ENCODE measurements at places on chromosomes 16 and 17.
A peak's percentile ranks its signal among the peaks of the same experiment; 100 is the strongest.

GRCh38 chr16:14564861-14565687 is 65.0 kb downstream of the PARN start:
- no peak for DNase-seq

- no peak for DNase-seq
Observed at GRCh38 chr16:27803775-27804549, 254.0 kb downstream of the KATNIP start.

DNA sequence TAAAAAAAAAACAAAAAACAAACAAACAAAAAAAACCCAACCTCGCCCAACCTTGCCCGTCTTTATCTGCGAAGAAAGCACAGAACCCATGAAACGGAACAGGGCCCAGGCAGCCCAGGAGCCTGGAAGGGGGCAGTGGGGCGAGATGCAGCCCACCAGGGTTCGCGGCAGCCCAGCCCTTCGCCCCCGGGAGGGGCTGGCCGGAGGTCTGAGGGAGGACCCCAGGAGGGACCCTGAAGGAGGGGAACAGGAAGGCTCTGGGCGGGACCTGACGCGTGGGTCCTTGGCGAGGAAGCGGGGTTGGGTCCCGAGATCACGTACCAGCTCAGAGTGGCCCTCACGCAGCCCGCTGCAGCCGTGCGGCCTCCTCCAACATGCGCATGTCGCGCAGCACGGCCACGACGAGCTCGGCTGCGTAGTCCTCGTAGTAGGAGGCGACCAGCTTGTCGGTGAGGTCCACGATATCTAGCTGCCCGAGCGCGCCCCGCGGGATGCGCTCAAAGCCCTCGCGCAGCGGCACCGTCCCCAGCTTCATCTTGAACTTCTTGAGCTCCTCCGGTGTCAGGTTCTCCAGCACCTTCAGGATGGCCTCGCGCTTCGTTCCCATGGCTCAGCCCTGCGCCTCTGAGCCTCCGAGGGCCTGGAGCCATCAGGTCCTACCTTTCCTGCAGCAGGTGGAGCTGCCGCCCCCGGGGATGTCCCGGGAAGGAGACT is at the start of gene PYDC1:
PYDC1 (minus strand) TSS at position 714 of the 714 bp plus-strand sequence; CDS start at position 607, 107 bp downstream.
- no peak for DNase-seq

- DNase-seq, result no peak
Observed at GRCh38 chr16:77290451-77291115, 91.4 kb downstream of the SYCE1L start.

GRCh38 chr16:66372898-66373155 is 6.3 kb downstream of the CDH5 start:
- no peak for DNase-seq

DNA sequence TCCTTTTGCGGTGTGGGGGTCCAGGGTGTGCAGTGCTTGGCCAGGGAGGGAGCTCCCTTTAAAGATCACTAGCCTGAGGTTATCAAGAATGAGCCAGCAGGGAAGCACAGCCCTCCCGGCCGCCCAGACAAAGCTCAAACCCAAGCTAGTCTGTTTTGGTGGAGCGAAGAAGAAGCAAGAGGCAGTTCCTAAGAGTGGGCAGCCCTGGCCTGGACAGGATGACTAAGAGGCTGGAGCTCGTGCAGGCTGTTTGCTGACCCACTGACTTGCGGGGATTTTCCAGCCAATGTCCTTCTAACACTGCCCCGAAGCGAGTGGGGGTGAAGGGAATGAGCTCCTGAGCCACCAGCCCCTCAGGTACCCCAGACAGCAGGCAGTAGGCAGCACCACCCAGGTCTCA is 134.4 kb downstream of the COPRS start:
- DNase-seq, result no peak

DNA sequence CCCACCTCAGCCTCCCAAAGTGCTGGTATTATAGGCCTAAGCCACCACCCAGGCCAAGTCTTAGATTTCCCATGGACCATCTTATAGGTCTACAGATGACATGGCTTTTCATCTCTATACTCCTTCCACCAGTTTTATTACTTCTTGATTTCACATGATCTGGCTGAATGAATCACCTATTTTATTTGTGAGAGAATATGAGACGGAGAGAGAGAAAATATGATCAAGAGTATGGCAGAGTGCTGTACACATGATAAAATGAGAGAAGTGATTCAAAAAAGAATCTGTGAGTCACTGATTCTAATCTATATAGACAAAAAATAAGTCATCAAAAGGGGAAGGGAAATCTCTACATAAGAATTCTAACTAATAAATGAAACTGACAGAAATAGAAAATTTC is 13.7 kb downstream of the ACSM1 start:
- no peak for DNase-seq

- DNase-seq, result no peak
Observed at GRCh38 chr17:79520167-79521165, 90.4 kb downstream of the RBFOX3 start.

- DNase-seq, result peak; percentile 77
Observed at GRCh38 chr17:40547785-40548478, 17.3 kb downstream of the CCR7 start.

- no peak for DNase-seq
Observed at GRCh38 chr17:81682565-81683207, 911 bp downstream of the ARL16 start.

- DNase-seq, result no peak
Observed at GRCh38 chr17:35740997-35741931, 9.8 kb downstream of the RASL10B start.

- DNase-seq, result no peak
Observed at GRCh38 chr16:84648595-84649510, 542 bp downstream of the KLHL36 start.

All from KG1 (cell line).